ENCODE measurements at places on chromosomes 13 and 19.

- DNase-seq = no peak
These were observed 37.7 kb upstream of the MCF2L start for GRCh38 chr13:112931028-112931934.

GRCh38 chr13:90800082-90800746, 547.3 kb upstream of the MIR17HG start:
- no peak for DNase-seq

DNA sequence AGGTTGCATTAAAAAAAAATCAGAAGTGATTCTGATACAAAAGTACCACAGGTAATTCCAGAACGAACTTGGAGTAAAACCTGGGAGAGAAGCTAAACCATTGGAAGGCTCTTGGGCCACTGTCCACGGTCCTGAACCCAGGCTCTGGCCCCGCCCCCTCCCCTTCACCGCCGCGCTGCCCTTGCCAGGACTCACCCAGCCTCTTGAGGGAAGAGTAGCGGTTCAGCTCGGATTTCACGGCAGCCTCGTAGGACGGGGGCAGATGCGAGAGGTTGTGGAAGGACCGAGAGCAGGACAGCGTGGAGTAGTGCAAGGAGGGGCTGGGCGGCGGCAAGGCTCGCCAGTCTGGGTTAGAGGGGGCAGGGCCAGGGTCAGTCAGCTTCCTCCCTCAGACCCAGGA, 5.7 kb downstream of the SHISA7 start:
- no peak for DNase-seq

DNA sequence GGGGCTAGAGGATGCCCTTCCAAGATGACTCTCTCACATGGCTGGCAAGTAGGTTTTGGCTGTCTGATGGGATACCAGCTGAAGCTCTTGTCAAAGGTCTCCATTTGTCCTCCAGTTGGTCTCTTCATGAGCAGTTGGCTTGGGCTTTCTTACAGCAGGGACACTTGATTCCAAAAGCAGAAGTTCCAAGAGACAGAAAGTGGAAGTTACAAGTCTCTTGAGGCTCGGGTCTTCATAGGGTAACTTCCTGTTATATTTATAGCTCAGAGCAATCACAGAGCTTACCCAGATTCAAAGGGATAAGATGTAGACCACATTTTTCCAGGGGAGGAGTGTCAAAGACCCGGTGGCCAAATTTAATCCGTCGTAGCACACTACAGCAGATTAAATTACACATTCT, 440.0 kb downstream of the RFC3 start:
- DNase-seq = no peak

DNA sequence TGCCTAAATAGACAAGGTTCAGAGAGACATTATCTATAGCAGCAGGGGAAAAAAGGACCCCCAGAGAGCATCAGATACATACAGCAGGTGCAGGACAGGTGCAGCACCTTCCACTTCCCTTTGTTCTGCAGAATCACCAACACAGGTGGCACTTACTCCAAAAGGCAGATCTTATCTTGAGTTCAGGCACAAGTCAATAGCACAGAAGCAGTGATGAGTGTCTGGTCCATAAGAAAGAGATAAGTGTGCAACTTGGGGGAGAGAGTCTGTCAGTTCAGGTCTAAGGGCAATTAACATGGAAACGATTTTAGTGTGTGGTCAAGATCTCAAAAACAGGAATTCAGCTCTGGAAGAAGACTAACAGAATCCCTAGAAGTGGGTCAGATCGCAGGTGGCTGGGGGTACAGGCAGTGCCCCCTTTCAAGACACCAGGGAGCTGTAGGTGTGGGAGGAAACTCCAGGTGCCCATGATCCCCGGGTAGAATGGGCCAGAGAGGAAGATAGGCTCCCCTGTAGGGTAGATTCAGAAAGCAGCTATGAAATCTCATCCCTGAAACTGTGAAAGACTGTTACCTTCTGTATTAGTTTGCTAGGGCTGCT, 40.6 kb downstream of the TNFSF11 start:
- no peak for DNase-seq

DNA sequence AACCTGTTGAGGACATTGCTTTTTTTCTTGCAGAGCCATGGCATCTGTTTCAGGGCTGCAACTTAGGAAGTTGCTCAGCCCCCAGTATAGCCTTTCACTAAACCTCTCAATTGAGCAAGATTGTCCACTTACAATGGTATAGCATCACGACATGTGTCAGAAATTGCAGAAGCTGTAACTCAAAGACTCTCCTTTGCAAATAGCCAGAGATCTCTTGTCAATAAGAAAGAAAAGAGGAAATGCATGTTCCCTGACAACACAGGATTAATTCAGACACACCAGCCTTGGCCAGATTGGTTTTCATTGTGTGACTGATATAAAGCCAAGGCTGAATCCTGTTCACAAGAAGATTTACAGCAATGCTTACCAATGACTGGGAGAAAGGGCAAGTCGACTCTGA, 38.7 kb upstream of the CYSLTR2 start:
- no peak for DNase-seq

DNA sequence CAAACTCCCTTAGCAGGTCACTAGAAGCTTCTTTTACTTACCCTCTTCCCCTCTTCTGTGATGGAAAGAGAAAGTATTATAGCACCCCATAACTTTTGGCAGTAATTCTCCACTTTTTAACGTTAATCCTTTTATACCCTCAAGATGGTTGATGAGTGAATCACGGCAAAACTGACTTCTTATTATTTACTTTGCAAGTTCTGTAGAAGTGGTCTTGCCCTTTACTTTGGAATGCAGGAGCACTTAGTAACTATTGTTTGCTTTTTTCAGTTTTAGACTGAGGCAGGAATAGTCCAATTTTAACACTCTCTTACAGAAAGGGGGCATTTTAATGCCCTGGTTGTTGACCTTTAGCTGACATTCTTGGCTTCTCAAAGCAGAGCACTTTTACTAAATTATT, 260.1 kb downstream of the LMO7 start:
- DNase-seq = no peak

- peak; percentile 43 for DNase-seq
These were observed 1.1 kb downstream of the LSM14A start for GRCh38 chr19:34173193-34173956.

GRCh38 chr13:113431171-113431570, 22.1 kb downstream of the ADPRHL1 start:
- DNase-seq = no peak

- DNase-seq = no peak
These were observed 15.6 kb upstream of the HMGB1 start for GRCh38 chr13:30481241-30481760.

- no peak for DNase-seq
These were observed 1.3 kb downstream of the PRKD2 start for GRCh38 chr19:46715620-46715974.

DNA sequence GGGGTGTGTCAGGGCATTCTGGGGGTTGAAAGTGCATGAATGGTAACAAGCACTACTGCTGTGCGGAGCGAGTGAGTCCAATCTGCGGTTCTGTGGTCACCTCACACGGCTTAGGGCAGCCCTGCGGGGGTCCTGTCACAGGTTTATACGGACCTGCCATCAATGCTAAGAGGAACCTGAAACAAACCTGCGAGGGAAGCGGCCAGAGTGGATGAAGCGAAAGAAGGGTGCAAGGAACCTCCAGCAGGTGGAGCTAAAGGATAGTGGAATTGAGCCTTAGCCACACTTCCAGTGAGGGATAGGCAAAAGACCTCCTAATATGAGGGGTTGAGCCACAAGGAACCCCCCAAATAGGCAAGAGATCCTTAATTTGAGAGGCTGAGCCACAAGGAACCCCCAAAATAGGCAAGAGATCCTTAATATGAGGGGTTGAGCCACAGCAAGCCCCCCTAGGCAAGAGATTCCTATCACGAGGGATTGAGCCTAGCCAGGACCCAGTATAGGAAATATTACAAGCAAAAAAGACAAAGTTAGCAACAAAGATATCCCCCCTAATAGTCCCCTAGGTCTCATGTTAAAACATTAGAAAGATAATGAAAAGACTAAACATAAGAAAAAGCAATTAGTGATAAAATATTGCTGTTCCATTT, 6.3 kb upstream of the ZNF69 start:
- DNase-seq = peak; percentile 28

- no peak for DNase-seq
These were observed 46.9 kb upstream of the UBE2L5 start for GRCh38 chr13:30375265-30375835.
